T-cell (primary cell): ENCODE measurements at places on chromosomes 3 and 15. TPM values are rescaled to one million over a fixed set of nuclear protein-coding genes. Genes with fewer than 3 reads are reported as not detected.

The CPLX3 gene
- 0.16 TPM for total RNA-seq

The IL1RAP gene
- total RNA-seq, result 14.5 TPM

The PIGZ gene
- 0.72 TPM for total RNA-seq

The GCNT3 gene
- total RNA-seq, result 0.22 TPM

The CYP1A2 gene
- not detected for total RNA-seq

The SLC22A13 gene
- total RNA-seq, result 0.66 TPM

The TUSC7 gene
- not detected for total RNA-seq
